ENCODE measurements at places on chromosomes 12 and 14.

GRCh38 chr12:52956987-52957386 is 8.1 kb downstream of the KRT18 start:
- no peak for DNase-seq

GRCh38 chr12:81255456-81255855 is 177.6 kb downstream of the ACSS3 start:
- no peak for DNase-seq

GRCh38 chr12:57888409-57889157 is 42.1 kb upstream of the CTDSP2 start:
- DNase-seq: no peak

- DNase-seq: no peak
These were observed 2.0 kb downstream of the EEA1 start for GRCh38 chr12:92927055-92927435.

DNA sequence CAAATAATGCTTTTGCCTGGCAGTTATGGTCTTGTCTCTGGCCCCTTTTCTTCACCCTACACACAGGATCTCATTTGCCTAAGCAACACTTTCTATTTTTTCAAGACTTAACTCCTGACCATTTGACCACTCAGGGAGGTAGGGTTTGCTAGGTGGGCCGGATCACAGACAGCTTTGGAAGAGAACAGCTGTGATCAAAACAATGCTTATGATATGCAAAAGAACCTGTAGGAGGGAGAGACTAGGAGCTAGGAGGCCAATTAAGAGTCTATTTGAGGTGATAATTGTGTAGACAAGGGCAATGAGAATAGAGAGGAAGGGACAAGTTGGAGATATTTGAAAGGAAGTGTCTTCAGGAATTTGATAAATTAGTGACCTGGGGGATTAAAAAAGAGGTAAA is 12.3 kb upstream of the DACT1 start:
- DNase-seq: no peak

GRCh38 chr12:18431771-18432170 is 170.5 kb downstream of the PIK3C2G start:
- no peak for DNase-seq

DNA sequence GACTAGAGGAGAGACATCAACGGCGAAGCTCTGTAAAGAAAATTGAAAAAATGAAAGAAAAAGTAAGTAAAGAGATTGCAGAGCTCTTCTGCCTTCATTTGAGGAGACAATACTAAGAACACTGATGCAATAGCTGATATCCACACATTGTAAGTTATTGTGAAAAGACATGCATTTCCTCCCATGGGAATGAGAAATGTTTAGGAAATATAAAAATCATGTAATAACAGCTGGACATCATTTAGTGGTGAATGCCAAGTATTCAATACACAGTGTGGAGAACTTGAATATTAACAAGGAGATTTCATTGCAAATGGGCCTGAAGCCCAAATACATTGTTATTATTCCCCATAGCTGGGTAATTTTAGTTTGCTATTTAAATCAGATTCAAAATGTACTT is 179.2 kb downstream of the KICS2 start:
- no peak for DNase-seq

DNA sequence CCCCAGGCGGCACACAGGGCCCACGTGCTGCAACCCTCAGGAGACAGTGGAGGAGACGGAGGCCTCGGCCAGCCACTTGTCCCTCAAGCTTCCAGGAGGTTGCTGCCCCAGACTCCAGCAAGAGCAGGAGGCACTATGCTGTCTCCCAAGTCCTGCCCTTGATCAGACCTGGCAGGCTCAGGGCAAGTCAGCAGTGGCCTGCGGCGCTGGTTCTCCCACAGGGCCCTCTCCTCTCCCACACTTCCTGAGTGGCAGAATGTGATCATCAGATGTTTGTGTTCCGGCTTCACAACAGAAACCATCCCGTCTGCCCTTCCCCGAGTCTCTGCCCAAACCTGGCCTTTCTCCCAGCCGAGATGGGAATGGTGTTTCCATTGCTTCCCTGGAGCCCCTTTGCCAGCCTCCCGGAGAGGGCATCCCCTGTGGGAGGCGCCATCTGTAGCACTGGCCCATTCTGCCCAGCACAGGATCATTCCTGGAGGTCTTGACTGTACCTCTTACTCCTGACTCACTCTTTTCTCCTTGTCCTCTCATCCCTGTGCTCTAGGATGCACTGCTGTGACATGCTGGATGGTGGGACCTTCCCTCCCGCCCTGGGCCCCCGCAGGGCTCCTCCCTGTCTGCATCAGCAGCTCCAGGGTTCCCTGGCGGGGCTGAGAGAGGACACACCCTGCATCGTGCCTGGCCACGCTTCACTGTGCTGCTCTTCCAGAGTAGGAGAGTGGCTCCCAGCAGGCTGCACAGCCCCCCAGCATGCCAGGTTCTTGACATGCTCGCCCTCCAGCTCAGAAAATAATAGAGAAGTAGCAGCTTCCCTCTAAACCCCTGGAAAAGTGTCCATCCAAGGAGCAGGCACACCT is 114.7 kb upstream of the FKBP4 start:
- no peak for DNase-seq
